Osteoblast (primary cell): ENCODE measurements at places on chromosomes 3 and 15.
A peak's percentile ranks its signal among the peaks of the same experiment; 100 is the strongest.

DNA sequence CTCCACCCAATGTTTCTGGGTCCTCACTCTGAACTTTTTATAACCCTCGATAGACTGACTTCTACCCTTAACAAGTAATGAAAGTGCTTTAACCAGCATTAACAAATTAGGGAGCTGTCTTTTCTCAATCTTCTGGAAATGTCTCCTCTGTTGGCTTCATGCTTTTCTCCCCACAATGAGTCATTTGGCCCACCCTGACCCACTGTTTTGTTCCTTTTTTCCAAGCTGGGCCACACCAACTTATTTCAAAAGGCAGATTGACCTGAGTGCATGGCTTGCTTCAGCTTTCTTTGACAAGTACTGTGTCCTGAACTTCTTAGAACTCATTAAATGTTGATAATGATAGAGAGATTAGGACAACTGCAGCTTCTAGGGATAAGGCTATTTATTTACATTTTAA, 199.6 kb upstream of the SEMA6D start:
- H3K4me3 ChIP-seq = no peak overlapping the region
- H3K27me3 ChIP-seq = no peaks in the 10 kb centered on the region
- H3K36me3 ChIP-seq = no peaks in the 10 kb centered on the region
- no peak for DNase-seq
- no peak overlapping the region for H3K27ac ChIP-seq

GRCh38 chr3:127960421-127960965, 45.5 kb downstream of the KBTBD12 start:
- DNase-seq = no peak
- no peaks in the 10 kb centered on the region for H3K36me3 ChIP-seq
- no peaks in the 10 kb centered on the region for H3K4me1 ChIP-seq
- no peak overlapping the region for H3K4me3 ChIP-seq
- H3K27ac ChIP-seq = no peak overlapping the region

GRCh38 chr3:126473292-126474168, 2.2 kb downstream of the ZXDC start:
- peaks cover 28% of the 10 kb centered on the region for H3K4me1 ChIP-seq
- DNase-seq = peak; percentile 84
- no peak overlapping the region for H3K27ac ChIP-seq
- no peaks in the 10 kb centered on the region for H3K27me3 ChIP-seq

DNA sequence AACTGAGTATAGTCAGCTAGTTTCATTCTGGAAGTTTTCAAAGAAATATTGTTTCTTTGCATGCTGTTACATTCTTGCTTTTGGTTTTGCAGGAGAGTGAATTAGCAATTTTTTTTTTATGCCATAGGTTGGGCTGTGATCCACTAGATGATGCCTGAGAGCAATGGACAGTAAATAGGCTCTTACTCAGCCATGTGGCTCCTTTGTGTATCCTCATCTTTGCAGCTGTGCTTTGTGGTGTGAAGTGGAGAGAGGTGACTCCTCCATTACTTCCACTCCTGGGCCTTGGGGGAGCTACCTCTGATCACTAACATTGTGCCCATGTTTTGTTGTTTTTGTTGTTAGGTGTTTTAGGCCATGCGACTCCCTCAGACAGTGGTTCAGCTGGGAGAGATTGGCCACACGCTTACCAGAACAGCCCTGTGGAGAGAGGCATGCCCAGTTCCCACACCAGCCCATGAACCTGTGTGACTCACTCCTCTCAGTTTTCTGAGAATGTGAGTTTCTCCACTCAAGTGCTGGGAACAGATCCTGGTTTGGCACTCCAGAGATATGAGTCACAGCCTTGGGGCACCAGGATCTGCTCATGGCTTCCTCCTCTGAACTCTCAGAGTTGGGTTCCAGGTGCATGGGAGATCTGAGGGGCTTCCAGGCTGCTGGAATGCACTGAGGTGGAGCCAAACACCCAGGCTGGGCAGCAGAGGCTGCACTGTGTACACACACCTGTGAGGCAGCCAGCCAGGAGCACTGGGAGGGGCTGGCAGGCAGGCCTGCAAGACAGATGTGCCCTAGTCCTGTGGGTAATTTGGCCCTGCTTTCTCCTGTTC, 785.3 kb downstream of the ROBO2 start:
- DNase-seq = no peak
- no peaks in the 10 kb centered on the region for H3K27me3 ChIP-seq
- no peak overlapping the region for H3K4me3 ChIP-seq
- no peak overlapping the region for H3K27ac ChIP-seq

GRCh38 chr3:52278510-52279069, at the start of gene WDR82:
WDR82 (minus strand) TSS chr3:52278649; CDS start chr3:52278361, 288 bp downstream.
- peaks cover 39% of the 10 kb centered on the region for H3K4me1 ChIP-seq
- H3K27ac ChIP-seq = peak within 1 kb of the TSS; percentile 92
- peak within 1 kb of the TSS; percentile 93 for H3K4me3 ChIP-seq
- DNase-seq = peak; percentile 99
- no peaks in the 10 kb centered on the region for H3K27me3 ChIP-seq

DNA sequence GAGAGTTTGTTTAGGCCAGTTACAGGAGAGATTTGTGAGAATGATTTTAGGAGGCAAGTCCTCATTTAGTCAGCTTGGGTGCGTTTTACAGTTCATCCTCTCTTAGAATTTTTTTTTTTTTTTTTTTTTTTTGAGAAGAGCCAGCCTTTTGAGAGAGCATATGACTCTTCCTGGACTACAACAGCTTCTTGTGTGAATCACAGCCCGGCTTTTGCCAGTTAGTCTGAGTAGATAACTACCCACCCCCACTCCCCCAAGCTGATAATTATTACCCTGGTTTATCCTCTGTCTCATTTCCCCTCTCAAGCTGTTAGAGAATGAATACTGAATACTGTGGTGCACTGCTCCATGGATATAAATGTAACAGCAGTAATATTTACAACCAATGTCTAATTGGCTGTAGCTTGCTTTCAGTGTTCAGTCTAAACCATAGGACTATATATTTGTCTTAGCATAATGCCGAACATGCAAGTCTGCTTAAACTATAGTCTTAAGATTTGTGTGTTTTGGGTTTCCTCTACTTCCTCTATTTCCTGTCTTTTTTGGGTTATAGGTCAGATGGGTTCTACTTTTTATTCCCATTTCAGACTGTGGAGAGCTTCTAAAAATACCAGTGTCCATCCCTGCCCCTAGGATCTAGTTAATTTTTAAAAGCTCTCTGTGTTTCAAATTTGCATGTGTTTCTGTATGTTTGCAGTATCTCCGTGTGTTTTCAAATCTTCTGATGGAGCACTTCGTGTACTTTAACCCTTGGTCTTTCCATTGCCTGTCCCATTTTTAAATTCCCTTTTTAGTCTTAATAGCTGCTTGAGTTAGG, 8.0 kb downstream of the CHD2 start:
- H3K27ac ChIP-seq = peak overlapping the region; percentile 100
- H3K36me3 ChIP-seq = peaks cover 15% of the 10 kb centered on the region
- DNase-seq = peak; percentile 77
